T-cell (primary cell): ENCODE measurements at places on chromosomes 3 and 15.

DNA sequence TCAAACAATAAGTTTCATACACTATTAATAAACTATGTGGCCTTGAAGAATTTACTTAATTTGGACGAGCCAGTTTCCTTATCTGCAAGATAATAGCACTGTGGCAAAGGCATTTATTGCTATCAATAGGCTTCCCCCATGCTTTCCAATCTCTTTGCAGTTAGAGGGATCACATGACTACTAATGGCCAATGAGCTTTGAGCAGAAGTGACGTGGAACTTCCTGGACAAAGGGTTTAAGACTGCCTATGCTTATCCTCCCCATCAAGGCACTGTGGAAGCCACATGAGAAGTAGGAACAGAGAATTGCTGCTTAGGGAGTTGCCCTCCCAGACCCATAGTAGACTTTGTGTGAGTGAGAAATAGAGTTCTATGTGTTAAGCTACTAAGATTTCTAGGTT is 16.7 kb upstream of the ZMAT3 start:
- no peak for DNase-seq

GRCh38 chr3:40379674-40380306 is 7.2 kb upstream of the ENTPD3 start:
- DNase-seq = no peak

GRCh38 chr3:4949659-4950058 is 29.6 kb upstream of the BHLHE40 start:
- no peak for DNase-seq

DNA sequence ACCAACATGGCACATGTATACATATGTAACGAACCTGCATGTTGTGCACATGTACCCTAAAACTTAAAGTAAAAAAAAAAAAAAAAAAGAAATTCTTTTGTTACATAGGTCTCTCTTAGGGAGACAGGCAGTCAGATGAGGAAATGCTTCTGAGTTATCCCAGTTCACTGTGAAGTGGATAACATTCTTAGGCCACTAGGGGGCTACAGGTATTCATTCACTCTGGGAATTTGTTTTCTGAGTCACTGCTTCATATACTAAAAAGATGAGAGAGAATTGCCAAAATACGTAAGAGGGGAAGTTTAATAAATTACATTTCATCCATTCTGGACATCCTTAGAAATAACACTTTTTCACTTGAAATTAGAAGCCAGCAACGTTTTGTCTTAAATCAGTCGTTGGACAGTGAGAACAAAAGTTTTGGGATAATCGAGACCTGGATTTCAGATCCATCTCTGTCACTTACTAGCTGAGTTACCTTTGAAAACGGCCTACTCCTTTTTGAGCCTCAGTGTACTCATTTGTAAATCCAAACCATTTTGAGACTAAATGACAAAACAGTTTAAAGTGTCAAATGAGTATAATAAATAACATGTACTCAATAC is 738.4 kb upstream of the ALCAM start:
- no peak for DNase-seq

- DNase-seq = no peak
These were observed 718.5 kb upstream of the ARPP21 start for GRCh38 chr3:34920806-34921205.

DNA sequence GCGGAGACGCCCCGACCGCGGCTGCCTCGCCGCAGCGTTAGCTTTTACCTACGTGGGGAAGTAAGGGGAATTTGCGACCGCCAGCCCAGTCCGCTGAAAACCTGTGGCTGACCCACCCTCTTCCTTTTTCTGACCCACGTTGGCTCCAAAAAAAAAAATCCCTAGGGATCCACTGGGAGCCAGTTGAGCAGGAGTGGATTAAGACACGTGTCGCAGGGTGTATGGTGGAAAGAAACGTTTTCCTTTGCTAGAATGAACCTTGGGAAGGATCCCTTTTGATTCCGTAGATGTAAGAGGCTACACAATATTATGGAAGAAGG is 575 bp upstream of the PCYT1A start:
- DNase-seq = no peak

DNA sequence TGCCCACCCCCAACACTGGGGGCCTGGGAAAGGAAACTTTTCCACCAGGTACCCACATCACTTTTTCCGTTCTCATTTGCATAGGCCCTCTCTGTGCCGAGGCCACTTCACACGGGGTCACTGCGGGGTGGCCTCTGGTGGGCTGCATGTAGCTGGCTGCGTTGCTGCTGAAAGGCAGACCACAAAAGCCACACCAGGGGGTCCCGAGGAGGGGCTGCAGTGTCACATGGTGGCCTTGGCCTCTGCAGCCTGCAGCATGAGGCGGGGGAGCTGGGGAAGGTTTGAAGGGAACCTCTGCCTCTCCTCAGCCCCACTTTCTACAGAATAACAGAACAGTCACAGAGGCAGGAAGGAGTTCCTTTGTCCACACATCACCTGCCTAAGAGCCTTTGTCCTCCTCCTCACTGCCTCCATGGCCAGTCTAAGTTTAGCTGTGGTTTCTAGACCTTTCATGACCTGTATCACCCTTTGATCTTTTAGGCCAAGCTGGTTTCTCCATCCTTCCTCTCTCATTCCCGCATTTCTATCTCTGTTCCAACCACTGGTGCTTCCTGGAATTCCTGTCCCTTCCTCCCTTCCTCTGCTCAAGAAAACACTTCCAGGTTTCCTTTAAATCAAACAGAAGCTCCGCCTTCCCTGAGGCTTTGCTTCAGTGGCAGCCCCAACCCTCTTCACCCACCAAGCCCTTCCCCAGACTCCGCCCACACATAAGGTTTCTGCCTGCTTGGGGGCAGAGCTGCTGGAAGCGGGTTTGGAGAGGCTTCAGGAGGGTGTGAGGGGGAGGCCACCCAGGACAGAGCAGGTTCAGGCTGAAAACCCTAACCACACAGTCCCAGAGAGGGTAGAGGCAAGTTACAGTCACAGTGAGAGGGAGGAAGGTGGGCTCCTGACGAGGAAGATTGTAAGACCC is 150.7 kb upstream of the TLE3 start:
- no peak for DNase-seq

DNA sequence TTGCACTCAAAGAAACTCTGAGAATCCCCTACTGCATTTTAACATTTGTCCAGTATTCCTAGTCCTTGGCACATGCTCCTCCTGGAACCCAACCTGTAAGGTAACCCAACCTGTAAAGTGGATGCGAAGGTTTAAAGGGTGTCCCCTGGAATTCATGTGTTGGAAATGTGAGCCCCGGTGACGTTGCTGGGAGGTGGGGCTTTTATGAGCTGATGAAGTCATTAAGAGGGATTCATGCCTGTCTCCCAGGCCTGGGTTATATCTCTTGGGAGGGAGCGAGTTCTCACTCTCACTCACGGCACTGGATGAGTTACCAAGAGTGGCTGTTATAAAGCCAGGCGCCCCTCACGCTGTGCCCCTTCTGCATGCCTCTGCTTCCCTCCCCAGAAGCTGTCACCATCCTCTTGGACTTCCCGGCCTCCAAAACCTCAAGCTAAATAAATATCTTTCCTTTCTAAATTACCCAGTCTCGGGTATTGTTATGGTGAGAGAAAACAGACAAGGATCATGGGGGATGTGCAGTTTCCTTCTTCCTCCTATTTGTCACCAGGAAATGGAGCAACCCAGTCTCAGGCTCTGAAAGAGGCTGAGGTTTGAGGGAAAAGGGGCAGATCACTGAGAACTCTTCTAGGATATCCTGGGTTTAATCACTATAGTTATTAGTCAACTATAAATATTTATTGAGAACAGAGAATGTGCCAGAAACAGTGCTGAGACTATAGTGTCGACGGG is 7.6 kb downstream of the XXYLT1 start:
- DNase-seq = no peak

GRCh38 chr3:111921181-111921580 is 57.6 kb upstream of the ABHD10 start:
- no peak for DNase-seq

GRCh38 chr15:36208868-36209582 is 370.4 kb upstream of the CDIN1 start:
- no peak for DNase-seq

GRCh38 chr3:51395493-51396213 is 4.6 kb downstream of the RBM15B start:
- DNase-seq = no peak

GRCh38 chr3:126212620-126213378 is 32.4 kb upstream of the ALDH1L1 start:
- no peak for DNase-seq

DNA sequence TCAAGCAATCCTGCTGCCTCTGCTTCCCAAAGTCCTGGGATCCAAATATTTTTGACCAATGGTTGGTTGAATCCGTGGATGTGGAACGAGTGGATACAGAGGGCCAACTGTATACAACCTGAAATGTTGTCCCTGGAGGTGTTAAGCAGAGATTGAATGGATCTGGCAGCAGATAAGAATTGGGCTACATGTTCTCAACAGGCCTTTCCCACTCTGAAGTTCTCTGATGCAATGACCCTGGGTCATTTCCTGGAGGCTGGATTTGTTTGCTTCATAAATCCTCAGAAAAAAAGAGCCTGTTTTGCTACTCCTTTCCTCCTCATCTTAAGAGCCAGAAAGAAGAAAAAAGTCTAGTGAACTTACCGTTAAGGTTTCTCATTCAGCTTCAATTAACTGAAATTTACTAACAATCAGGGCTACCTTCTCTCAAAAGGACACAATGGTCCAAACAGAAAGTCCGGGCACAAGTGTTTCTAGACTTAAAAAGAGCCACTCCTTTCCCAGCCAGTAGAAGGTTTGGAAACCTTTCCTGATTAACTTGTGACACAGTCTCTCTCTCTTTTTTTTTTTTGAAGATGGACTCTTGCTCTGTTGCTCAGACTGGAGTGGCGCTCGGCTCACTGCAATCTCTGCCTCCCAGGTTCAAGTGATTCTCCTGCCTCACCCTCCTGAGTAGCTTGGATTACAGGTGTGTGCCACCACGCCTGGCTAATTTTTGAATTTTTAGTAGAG is 6.5 kb downstream of the ARHGEF3 start:
- DNase-seq = no peak

DNA sequence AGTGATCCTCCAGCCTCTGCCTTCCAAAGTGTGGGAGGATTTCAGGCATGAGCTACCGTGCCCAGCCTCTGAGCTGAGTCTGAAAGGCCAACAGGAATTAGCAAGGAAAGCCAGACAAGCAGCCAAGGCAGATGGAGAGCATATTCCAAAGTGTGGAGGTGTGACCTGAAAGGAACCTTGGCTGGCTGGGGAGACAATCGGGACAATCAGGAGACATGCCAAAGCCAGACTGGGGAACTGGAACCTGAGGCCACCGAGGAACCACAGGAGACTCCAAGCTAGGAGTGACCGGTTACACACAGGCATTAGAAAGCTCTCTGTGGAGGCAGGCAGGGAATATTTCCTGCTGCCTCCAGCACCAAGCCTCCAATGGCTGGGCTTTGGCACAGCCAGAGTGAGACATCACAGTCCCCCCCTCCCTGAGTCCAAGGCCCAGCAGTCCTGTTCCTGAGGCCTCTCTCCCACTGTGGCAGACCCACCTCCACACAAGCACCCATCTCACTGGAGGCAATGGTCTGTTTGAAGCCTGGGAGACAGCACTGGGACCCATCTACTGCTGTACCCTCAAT is 4.5 kb upstream of the C15orf39 start:
- no peak for DNase-seq

DNA sequence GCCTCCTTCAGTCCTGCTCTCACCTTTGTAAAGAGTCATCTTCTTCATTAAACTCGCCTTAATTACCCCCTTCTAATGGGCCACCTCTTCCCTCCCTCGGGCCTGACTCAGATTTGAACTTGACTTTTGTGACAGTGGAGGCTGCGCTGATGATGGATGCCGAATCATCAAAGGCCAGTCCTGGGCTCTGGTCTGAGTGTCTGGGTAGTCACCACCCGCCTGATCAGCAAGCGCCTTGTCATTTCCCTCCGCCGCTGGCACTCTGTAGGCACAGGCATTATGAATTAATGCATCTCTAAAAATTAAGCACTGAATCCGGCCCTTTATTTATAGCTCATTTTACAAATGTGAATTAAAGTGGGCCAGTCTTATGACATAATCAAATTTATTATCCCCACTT is 116.7 kb upstream of the PROK2 start:
- DNase-seq = no peak

GRCh38 chr3:52402706-52403270 is 42.1 kb downstream of the SEMA3G start:
- DNase-seq = no peak

- DNase-seq = no peak
These were observed 4.8 kb downstream of the LYSMD2 start for GRCh38 chr15:51732646-51733045.

GRCh38 chr3:193641440-193641775 is 48.4 kb downstream of the OPA1 start:
- DNase-seq = no peak

- DNase-seq = no peak
These were observed 10.5 kb upstream of the NIT2 start for GRCh38 chr3:100324044-100324443.

DNA sequence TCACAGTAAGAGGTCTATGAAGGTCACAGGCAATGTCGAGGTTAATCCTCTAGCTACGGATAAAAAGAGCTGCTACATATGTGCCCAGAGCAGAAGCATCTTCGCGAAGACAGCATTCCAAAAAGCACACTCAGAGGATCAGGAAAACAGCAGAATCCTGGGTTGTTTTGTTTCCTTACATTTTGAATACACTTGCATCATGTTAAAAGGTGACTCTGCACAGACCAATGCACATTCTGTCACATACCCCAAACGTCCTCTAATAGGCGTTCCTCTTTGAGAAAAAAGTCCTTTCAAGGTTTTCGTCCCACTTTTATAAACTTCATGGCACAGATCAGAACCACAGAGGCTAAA is 52.7 kb downstream of the VGLL4 start:
- no peak for DNase-seq

GRCh38 chr3:194275291-194275690 is 75.8 kb downstream of the CPN2 start:
- no peak for DNase-seq

DNA sequence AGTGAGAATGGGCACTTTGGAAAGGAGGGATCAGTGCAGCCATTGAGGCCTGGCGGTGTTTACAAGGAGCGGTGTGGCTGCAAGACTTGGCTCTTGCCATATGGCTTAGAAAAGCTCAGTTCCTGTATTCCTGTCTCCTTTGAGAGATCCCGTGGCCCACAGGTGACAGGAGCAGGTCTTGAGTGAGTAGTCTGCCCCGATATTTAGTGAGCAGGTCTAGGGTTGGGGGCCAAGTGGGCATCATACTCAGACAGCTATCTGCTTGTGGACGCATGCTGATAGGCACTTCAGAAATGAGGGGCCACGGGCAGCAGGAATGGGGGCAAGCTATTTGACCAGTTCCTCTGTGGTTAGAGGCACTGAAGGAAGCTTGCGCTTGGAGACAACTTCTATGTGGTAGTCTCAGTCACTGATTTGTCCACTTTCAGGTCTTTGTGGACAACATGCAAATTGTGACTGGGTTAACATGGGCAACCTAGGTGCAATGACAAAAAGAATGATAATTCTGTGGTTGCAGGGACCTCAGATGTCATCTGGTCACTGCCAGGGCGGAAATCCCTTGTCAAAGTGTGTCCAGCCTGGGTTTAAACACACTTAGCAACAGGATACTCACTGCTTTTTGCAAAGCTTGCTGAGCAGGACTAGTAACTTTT is 1.1 kb downstream of the TMED3 start:
- DNase-seq = no peak

DNA sequence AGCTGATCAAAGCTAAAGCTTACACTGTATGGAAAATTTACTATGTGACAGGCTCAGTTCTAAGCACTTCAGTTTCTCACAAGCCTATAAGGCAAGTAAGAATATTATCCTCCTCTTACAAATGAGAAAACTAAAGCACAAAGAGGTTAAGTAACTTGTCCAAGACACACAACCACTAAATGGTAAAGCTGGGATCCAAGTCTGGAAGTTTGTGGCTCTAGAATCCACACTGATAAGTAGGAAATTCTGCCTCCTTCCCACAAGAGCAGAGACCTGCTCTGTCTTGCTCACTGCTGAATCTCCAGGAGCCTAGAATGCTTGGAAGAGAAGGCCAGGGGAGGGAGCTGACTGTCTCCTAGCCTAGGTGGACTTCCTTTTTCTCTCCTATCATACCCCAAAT is 60.6 kb downstream of the MAGI1 start:
- no peak for DNase-seq
